ENCODE measurements at places on chromosomes 1 and 21.

DNA sequence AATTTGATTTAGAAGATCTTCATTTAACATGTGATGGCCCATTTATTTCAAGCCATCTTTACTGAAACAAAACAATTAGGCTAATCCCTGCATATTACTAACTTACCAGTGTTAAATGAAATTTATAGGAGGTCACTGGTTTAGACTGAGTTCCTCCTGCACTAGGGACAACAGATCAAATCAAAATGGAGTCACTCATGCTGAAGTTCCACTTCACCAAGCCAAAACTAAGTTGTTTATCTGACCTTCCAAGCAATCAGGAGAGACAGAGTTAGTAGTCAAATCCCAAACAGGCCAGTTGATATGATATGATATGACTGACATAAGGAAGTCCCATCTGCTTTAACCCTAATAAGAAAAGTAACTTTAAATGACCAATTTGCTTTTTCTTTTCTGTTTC is 4.8 kb downstream of the LYST start:
- DNase-seq = no peak

GRCh38 chr1:157404063-157404501 is 148.2 kb downstream of the FCRL5 start:
- no peak for DNase-seq

- peak; percentile 74 for DNase-seq
Observed at GRCh38 chr1:204885288-204885711, 14.6 kb downstream of the NFASC start.

DNA sequence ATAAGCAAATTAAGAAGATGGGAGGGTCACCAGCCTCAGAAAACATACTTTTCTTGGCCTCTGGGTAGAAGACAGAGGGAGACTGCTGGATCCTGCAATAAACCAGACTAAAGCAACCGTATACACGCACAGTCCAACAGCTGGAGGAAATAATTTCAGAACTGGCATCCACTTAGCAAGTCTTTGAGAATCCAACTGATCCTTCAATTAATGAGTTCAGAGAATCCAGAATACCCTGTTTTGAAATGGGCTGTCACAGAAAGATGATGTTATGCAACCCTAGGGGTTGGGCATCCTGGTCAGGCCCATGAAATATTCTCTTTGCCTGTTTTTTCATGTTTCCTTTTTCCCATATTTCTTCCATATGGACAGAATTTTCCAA is 134.0 kb upstream of the MAGI3 start:
- no peak for DNase-seq

DNA sequence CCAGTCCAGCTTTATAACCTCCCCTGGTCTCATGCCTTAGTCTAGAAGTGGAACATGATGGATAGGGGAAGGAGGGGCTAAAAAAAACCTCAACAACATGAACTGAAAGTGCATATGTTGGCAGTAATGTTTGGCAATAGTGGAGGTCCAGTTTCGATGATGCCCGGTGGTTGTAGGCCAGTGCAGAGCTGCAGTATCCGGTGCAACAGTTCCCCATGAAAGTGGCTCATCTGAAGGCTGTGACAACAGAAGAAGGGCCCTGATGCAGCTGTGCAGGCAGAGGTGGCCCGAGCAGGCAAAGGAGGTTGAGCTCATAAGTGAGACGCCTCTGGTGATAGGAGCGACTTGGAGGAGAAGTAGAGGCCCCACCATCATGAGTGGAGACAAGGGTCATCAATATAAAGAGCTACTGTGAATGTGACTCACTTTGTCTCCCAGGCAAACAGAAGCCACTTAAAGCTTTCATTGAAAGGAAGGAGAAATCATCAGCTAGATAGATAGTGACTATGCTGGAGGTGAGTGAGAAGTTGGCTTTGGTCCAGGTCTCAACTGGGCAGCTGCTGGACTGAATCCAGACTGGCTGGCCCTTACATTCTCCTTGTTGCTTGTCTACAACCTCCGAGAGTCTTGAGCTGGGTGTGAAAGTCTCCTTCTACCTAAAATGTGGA is 10.2 kb upstream of the CREG1 start:
- peak; percentile 32 for DNase-seq

DNA sequence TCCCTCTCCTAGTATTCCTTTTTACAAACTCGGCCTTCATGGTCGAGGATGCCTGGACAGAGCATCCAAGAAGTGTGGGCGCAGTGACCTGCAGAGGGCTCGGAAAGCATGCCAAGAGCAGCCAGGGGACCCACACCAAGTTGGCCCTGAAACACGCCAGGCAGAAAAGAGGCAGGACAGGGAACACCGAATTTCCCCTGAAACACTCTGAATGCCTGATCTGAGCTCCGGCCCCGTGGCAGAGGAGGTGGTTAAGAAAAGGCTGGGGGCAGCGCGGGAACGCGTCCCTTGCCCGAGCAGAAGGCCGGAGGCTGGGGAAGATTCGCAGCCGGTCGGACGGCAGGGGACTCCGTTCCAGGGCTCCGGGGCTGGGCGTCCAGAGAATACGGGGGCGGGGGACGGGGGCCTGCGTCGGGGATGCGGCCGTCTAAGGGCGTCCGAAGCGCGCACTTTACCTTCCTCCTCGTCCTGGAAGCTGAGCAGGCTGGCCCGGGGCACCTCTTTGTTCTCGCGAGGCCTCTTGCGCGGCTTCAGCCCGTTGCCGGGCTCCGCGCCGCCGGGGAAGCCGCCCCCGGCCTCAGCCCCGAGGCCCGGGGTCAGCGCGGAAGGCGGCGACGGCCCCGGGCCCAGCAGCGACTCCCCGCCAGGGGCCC is 558 bp downstream of the PAXBP1 start:
- no peak for DNase-seq

DNA sequence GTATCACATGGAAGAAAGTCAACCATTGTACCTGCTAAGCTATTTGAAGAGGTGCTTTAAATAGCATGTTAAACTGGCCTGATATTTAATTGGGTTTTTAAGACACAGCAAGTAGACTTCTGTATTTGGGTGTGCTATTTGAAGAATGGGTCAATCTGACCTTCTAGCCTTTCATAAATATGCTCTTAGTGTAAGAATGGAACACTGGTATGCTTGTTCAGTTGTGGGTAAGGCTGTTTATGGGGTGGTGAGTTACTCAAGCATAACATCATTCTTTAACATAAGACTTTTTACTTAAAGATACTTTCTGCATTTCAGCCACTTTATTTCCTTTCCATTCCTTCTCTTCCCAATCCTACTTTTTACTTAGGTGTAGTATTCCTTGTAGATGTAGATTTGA is 21.4 kb downstream of the AHCYL1 start:
- no peak for DNase-seq

DNA sequence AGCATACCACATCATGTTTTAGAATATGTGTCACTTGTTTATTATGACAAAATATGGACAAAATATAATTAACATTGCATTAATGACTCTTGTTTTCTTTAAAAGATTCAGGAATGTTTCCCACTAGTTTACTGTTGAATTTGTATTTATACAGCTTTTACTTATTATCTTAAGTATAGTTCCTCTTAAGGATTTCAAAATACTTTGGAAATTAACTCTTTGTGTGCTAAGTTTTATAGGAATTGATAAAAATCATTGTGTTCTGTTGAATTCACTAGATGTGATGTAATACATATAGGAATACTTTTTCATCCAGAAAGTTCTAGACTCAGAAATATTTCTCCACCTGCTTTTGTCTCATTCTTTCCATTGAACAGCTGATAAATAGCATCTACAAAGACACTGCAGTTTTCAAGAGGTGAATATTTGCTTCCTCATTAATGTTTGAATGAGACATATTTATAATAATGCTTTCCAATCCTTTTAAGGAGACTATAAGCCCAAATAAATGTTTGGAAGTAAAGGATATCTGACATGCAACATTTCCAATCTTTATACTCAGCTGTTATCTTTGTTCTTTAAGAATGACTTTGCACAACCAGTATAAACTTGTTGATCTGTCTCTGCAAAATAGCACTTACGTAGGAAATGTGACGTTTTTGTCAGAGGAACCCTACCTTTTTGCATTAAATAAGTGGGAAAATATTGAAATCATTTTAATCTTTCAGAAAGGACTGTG is 38.4 kb upstream of the SAMSN1 start:
- no peak for DNase-seq

DNA sequence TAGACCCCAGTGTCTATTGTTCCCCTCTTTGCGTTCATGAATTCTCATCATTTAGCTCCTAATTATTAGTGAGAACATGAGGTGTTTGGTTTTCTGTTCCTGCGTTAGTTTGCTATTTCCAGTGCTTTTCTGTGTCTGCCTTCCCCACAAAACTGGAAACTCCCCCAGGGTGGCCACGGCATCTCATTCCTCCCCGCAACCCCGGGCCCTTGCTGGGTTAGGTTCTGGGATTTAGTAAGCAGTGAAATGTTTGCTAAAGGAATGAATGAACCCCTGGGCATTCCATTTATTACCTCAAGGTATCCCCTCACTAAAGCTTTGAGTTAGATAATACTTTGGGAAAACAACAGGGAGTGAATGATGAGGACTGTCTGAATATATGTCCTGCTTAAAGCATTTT is 142.9 kb downstream of the GLUL start:
- DNase-seq = no peak

DNA sequence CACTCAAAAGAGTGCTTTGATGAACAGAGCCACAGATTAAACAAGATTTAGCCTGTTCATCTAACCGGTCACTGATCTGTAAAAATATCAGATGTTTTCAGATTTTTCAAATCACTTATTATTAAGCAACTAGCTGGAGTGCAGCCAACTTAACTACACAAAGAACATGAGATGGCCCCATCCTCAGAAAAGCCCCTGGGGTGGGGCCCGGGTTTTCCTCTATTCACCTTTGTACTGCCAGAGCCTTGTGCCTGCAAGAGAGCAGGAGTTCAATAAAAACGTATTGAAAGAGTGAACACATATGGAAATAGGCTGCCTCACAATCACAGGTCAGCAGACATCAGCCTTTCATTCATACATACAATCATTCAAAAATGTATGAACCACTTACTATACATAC is 516.1 kb downstream of the OMA1 start:
- DNase-seq = no peak

GRCh38 chr21:16741141-16741665 is 771.6 kb upstream of the CXADR start:
- no peak for DNase-seq

- DNase-seq = peak; percentile 4
Observed at GRCh38 chr1:32240140-32240951, 6.7 kb upstream of the FAM167B start.

DNA sequence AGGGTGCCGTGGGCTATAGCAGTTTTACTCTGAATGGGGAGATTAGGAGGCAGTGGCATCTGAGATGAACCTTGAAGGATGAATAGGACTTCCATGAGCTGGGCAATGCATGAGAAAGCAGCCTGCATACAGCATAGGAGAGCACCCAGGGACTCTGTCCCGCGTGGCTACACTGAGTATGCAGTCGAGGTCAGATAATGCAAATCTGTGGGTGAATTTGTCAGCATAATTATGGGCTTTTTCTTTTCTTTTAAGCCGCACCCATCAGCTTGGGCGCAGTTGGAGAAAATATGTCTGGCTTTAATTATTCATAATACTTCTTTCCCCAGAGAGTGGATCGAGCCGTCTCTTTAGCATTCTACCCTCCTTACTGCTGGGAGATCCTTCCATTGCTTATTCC is 188.5 kb downstream of the ZSCAN20 start:
- DNase-seq = no peak

DNA sequence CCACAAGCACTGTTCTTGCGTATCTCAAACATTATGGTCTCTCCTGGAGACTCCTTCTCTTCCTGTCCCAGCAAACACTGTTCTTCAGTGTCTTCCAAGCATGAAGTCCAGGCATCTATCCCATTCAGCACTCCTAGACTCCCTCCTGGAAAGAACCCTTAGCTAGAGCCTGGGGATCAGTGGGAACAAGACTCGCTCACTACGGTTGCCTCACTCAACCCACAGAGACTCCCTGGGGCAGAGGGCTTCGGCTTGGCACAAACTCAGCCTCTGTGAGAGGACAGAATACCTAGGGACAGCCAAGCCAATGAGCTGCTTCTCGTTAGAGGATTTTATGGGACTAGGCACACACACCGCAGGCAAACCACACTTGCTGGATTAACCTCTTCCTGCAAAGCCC is 86.5 kb upstream of the IPO9 start:
- DNase-seq = no peak

DNA sequence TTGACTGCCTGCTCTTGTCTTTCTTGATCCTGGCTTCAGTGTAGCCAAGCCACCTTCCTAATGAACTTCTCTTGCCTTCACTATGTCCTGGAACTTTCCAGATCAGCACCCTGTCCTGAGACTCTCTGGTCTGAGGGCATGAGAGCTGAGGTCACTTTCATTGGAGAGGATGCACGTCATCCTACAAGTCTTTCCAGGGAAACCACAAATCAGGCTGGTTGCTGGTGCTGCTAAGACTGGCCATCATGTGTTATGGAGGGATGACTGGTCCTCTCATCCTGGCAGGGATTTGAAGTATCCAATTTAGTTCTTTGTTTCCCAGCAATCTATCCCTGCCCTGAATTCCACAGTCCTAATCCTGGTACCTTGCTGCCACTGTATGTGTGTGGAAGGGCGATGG is 228.6 kb downstream of the GPATCH2 start:
- no peak for DNase-seq

- DNase-seq = no peak
Observed at GRCh38 chr1:166705376-166706289, 133.6 kb upstream of the POGK start.

DNA sequence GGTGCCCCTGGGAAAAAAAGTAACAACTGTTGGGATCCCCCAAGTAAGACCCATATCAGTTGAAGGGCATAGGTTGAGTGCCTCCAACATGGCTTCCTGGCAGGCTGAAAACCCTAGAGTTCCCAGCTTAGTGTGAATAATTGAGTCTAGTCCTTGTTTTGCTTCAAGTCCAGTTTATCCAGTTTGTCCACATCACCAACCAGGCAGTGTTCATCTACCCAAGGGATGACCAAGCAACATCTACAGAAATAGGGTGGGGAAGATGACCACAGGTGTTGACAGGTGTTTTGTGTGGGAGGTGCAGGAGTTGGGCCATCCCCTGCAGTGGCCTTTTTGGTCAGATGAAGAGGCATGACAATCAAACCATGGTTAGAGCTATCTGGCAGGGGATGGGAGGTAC is 54.3 kb upstream of the ERO1B start:
- DNase-seq = no peak

DNA sequence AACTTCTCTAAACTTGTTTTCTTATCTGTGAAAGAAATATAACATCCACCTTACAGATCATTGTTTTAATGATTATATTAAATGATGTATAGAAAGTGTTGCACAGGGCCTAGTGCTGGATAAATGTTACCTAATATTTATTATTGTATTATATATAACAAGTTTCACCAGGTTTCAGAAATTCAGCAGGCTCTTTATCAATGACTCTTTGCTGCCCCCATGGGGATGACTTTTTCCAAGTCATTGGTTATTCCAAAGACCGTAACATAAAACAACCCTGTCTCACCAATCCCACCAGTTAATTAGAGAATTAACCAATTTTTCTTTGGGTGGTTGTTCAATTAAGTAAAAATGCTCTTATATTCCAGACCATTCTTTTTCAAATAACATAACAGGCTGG is 7.3 kb upstream of the DEDD start:
- no peak for DNase-seq

GRCh38 chr1:119866451-119866850 is 29.9 kb downstream of the ADAM30 start:
- no peak for DNase-seq

GRCh38 chr1:46404482-46405196 is 10.5 kb downstream of the FAAH start:
- no peak for DNase-seq
